ENCODE measurements at places on chromosomes 4 and X. TPM values are rescaled to one million over a fixed set of nuclear protein-coding genes. Genes with fewer than 3 reads are reported as not detected.

SPP1 gene
- total RNA-seq: not detected

HAND2 gene
- total RNA-seq: not detected

CDKL5 gene
- 8.3 TPM for total RNA-seq

CFI gene
- not detected for total RNA-seq

CRMP1 gene
- not detected for total RNA-seq

PF4V1 gene
- not detected for total RNA-seq

TASL gene
- not detected for total RNA-seq

TLR1 gene
- 2.2 TPM for total RNA-seq

DNA sequence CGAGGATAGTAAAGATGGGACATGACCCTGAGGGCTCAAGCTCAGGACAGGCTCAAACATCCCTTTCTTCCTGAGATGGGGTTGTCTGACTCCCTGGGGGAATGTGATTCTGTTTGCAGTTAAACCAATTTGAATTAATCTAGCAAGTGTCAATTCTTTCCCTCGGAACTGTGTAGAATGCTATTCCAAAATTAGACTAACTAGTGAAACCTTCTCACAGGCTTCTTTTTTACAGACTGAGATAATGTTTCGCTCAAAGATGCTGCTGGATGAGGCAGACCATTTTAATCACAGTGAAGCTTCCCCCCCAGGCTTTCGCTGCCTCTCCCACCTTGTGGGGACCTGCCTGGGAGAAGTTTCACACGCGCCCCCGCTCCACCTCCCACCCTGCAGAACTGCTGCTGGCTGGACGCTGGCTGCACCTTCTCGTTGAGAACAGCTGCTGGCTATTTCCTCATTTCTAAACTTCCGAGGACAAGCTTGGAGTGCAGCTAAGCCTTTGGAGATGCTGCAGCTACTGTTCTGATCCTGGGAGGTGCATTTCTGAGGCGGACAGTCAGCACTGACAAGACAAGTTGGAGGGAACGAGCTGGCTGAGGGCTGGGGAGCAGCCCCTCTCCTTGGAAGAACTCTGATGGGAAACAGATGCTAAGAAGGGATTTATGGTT is 297.8 kb downstream of the RAPGEF2 start:
- no peak for DNase-seq
- H3K27ac ChIP-seq: no peak overlapping the region
- peaks cover 11% of the 10 kb centered on the region for H3K4me1 ChIP-seq
- no peaks in the 10 kb centered on the region for H3K36me3 ChIP-seq
- H3K4me3 ChIP-seq: no peak overlapping the region

- no peak overlapping the region for H3K4me3 ChIP-seq
- H3K27ac ChIP-seq: no peak overlapping the region
- peaks cover 79% of the 10 kb centered on the region for H3K27me3 ChIP-seq
- no peak for DNase-seq
- no peaks in the 10 kb centered on the region for H3K36me3 ChIP-seq
Observed at GRCh38 chrX:71945237-71945805, 34.7 kb downstream of the NHSL2 start.

DNA sequence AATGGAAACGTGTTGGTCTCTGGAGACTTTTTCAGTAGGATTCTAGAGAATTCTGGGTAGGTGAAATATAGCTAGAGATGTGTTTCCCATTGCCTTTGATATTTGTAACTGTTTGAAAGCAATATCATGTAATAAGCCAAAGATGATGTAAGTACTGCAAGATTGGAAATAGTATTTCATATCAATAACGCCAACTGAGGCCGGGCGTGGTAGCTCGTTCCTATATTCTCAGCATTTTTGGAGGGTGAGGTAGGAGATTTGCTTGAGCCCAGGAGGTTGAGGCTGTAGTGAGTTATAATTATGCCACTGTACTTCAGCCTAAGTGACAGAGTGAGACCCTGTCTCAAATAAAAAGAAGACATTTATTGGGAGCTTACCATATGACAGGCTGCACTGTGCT is 9.5 kb downstream of the ADH1A start:
- no peak for DNase-seq
- H3K27ac ChIP-seq: no peak overlapping the region
- H3K4me1 ChIP-seq: no peaks in the 10 kb centered on the region
- H3K36me3 ChIP-seq: no peaks in the 10 kb centered on the region
- H3K27me3 ChIP-seq: no peaks in the 10 kb centered on the region

- no peak overlapping the region for H3K27ac ChIP-seq
- H3K27me3 ChIP-seq: no peaks in the 10 kb centered on the region
- peak overlapping the region; percentile 38 for H3K4me3 ChIP-seq
Observed at GRCh38 chr4:183407635-183408464, 36.6 kb upstream of the CDKN2AIP start.

DNA sequence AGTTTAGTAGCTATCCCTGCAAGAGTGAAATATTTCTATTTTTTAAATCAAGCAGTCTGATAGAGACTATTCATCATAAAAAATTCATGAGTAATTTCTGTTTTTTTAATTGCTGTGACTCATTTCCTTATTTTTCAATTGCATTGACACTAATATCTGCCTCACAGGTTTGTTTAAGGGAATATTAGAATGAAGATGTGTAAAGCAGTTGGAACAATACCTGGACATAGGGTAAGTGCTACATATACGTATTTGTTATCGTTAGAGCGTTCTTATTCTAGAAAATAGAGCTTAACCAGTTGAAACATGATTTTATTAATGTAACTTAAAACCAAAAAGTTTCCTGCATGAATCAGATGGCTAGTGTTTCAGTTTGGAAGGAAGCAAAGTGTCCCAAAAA is 2211.3 kb downstream of the PCDH7 start:
- no peak overlapping the region for H3K4me3 ChIP-seq
- no peaks in the 10 kb centered on the region for H3K36me3 ChIP-seq
- DNase-seq: peak; percentile 18
- no peak overlapping the region for H3K27ac ChIP-seq
- peaks cover 18% of the 10 kb centered on the region for H3K4me1 ChIP-seq

- H3K27me3 ChIP-seq: peaks cover 51% of the 10 kb centered on the region
- H3K27ac ChIP-seq: no peak overlapping the region
- no peak for DNase-seq
- H3K4me1 ChIP-seq: peaks cover 21% of the 10 kb centered on the region
- H3K4me3 ChIP-seq: no peak overlapping the region
- no peaks in the 10 kb centered on the region for H3K36me3 ChIP-seq
Observed at GRCh38 chrX:13467243-13467642, 102.2 kb upstream of the EGFL6 start.

DNA sequence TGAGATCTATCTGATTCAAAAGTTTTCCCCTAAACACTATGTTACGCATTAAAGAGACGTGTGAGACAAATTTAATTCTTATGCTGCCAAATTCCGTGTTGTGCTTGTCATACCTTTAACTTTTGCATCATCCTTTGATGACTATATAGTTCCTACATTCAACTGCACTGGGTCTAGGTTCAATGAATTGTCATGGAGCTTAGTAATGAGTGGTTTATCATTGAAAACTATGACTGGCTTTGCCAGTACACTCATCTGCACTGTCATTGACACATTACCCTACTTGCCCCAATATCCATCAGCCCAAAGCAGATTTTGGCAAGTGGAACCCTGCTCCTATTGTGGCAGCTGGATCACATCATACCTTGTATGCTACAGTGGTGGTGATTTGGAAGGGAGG is 882.9 kb upstream of the SLIT2 start:
- H3K36me3 ChIP-seq: no peaks in the 10 kb centered on the region
- no peak overlapping the region for H3K27ac ChIP-seq
- no peaks in the 10 kb centered on the region for H3K27me3 ChIP-seq
- H3K4me3 ChIP-seq: no peak overlapping the region
- H3K4me1 ChIP-seq: peaks cover 12% of the 10 kb centered on the region

GRCh38 chr4:186541801-186542200 is 13.6 kb downstream of the MTNR1A start:
- H3K4me3 ChIP-seq: no peak overlapping the region
- peaks cover 6% of the 10 kb centered on the region for H3K4me1 ChIP-seq
- no peaks in the 10 kb centered on the region for H3K36me3 ChIP-seq
- no peak for DNase-seq

DNA sequence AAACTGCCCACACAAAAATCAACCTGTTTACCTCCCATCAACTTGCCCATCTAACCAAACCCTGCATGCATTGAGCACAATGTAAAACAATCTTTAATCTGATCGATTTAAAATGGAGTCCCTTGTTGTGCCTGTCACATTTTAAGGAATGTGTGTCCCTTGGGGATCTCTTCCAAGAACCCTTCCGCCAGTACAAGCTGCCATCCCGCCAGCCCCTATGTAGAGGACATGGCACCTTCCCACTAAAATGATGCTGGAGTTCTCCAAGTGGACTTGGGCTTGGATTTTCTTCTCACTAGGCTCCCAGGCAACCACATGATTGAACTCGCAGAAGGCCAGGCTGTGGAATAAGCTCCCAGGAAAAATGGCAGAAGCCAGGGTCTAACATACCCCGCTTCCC is 45.8 kb upstream of the ENPP6 start:
- no peak overlapping the region for H3K4me3 ChIP-seq
- DNase-seq: no peak
- H3K36me3 ChIP-seq: peaks cover 7% of the 10 kb centered on the region
- no peaks in the 10 kb centered on the region for H3K27me3 ChIP-seq

DNA sequence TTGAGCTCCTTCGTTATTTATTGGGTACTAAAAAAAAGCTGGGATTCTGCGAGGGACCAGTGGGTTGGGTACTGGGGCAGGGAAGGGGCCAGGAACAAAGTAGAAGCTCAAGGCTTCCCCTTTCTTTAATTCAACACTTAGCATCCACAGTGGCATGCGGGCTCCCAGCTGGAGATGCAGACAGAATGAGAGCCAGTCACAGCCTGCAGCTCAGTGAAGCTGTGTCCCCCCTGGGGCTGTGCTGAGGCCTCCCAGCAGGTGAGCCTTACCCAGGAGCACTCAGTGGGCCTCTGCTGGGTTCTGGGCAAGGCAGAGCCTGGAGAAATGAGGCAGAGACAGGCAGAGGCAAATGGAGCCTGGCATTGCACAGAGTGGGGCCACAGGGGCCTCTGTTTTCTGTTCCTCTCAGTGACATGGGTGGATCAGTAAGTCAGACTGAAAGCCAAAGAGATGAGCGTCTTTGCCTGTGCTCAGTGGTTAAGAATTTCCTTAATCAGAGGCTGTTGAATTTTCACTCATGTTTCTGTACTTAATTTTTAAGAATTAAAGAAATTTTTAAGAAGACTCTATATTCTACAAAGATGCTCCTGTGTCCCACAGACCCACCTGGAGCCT is 181.4 kb upstream of the RBPJ start:
- H3K27ac ChIP-seq: no peak overlapping the region
- no peaks in the 10 kb centered on the region for H3K27me3 ChIP-seq
- no peak overlapping the region for H3K4me3 ChIP-seq
- no peaks in the 10 kb centered on the region for H3K36me3 ChIP-seq

- H3K27ac ChIP-seq: peak overlapping the region; percentile 73
- peak; percentile 82 for DNase-seq
- H3K27me3 ChIP-seq: no peaks in the 10 kb centered on the region
- peaks cover 32% of the 10 kb centered on the region for H3K4me1 ChIP-seq
- peak overlapping the region; percentile 87 for H3K4me3 ChIP-seq
Observed at GRCh38 chr4:184732126-184732525, 1.8 kb downstream of the CENPU start.

GRCh38 chrX:13599491-13599890 is 30.1 kb downstream of the EGFL6 start:
- H3K27ac ChIP-seq: no peak overlapping the region
- H3K4me3 ChIP-seq: no peak overlapping the region
- H3K4me1 ChIP-seq: no peaks in the 10 kb centered on the region
- no peak for DNase-seq
- no peaks in the 10 kb centered on the region for H3K36me3 ChIP-seq

- DNase-seq: no peak
- H3K4me3 ChIP-seq: no peak overlapping the region
- no peak overlapping the region for H3K27ac ChIP-seq
Observed at GRCh38 chr4:8821151-8821950, 50.3 kb downstream of the HMX1 start.

DNA sequence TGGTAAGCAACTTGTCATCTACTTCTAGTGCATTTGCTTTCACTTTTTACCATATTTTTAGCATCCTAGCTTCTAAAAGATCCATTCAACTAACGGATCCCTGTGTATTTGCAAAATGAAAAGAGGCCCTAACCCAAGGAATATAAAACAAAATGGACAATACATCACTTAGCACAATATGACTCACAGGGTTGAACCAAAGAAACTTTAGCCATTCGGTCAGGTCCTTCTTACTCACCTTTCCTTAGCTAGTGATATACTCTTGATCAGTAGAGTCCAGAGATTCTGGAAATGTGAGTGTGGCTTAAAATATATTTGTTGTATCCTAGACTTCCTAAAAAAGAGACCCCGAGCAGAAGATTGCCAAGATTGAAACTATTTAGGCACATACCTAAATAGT is 19.5 kb downstream of the TMPRSS11E start:
- H3K27me3 ChIP-seq: no peaks in the 10 kb centered on the region
- no peak for DNase-seq
- H3K4me3 ChIP-seq: no peak overlapping the region
- no peaks in the 10 kb centered on the region for H3K36me3 ChIP-seq

GRCh38 chr4:133597251-133597650 is 448.2 kb downstream of the PCDH10 start:
- H3K4me1 ChIP-seq: peaks cover 6% of the 10 kb centered on the region
- no peaks in the 10 kb centered on the region for H3K27me3 ChIP-seq
- H3K27ac ChIP-seq: no peak overlapping the region
- DNase-seq: no peak
- H3K36me3 ChIP-seq: no peaks in the 10 kb centered on the region

DNA sequence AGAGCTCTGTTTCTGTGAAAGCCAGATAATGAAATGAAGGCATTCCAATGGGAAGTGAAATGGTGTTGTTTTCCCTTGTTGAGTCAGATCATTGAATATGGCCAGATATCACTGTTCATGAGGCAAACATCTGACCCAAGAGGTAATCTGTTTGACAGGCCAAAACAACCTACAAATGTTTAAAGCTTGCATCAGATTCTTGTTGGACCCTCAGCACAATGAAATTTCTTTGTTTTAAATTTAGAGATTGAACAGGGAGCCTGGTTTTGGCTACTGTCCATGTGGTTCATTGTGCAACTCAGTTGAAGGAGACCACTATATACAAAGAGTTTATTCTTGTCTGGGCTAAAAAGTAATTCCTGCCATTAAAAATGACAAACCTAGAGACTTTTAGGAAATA is 159.1 kb downstream of the AFF2 start:
- no peaks in the 10 kb centered on the region for H3K27me3 ChIP-seq
- no peak overlapping the region for H3K27ac ChIP-seq
- H3K4me3 ChIP-seq: no peak overlapping the region

DNA sequence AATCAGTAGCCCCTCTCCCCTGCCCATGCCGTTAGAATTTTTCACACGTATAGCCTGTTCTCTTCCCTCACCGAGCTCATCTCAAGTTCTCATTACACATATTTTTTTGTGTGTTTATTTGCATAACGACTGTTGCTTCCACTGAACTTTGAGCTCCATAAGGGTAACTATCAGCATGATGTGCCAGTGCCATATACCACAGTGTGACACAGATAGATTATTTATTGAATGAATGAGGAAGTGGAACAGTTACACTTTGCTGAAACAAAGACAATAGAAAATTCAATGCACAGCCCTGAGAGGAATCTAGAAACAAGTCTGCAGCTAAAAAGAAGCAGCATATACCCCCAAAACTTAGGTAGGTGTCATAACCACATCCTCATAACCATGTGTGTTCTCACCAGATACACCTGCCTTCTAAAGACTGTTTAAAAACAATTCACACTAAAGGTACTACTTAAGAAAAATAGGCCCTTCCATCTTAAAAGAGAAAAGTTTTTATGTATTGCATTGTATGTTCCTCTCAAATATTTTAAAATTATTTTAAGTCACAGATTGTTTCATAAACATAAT is 389.9 kb downstream of the PACRGL start:
- no peak for DNase-seq
- no peak overlapping the region for H3K4me3 ChIP-seq
- H3K4me1 ChIP-seq: no peaks in the 10 kb centered on the region
- no peaks in the 10 kb centered on the region for H3K36me3 ChIP-seq
